ENCODE measurements at places on chromosomes 16 and 17.
A peak's percentile ranks its signal among the peaks of the same experiment; 100 is the strongest.

DNA sequence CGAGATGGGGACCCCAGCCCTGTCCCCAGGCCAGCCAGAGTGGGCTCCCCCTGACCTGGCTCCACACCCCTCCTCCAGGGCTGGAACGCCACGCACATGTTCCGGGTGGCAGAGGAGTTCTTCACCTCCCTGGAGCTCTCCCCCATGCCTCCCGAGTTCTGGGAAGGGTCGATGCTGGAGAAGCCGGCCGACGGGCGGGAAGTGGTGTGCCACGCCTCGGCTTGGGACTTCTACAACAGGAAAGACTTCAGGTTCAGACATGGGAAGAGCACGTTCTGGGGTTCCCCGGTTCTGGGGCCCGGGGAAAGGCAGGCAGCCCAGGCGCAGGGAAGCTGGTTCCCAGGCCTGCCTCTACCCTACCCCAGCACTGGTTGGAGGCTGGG, 4.6 kb downstream of the ACE start:
- DNase-seq: no peak

DNA sequence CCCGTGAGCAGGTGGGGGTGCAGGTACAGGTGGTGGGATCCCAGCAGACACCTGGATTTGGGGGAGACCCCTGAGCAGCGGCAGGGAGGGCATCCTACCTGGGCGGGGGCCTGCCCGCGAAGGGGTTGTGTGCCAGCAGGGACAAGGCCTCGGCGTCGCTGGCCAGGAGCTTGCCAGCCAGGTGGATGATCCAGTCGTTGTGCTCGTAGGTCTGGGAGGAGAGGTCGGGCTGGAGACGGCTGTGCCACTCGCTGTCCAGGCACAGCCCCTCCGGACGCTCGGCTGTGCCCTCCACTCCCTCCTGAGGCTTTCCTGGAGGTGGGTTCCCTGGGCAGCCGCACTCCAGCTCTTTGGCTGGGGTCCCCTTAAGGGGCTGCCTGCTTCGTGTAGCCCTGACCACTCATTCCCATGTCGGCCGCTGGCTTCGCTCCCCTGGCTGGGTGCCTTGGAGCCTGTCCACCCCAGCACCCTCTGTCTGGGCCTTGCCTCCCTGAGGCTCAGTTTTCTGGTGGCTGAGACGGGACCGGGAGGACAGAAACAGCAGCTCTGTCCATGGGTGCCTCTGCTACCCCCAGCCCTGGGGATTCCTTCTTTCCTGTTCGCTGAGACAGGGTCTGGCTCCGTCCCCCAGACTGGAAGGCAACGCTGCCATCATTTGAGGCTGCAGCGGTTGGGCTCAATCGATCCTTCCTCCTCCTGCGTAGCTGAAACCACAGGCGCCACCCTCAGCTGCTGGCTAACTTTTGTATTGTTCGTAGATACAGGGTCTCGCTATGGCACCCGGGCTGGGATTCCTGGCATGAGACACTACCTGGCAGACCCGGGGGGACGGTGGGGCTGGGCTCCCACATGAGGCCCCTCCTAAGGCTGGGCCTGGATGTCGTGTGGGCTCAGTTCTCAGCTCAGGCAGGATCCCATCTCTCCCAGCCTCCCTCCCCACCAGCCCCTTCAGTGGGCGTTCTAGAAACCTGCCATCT, 68.6 kb upstream of the GNG13 start:
- DNase-seq: no peak

DNA sequence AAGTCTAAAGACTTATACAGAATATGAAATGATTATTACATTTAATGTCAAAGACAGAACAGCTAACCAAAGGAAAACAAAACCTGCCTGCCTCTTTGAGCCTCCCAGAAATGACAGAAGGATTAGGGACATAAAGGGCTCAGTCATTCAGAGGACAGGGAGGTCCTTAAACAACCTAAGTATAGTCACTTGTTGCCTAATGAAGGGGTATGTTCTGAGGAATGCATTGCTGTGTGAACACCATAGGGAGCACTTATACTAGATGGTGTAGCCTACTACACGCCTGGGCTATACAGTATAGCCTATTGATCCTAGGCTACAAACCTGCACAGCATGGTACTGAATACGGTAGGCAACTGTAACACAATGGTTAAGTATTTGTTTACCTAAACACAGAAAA, 106.4 kb downstream of the PARN start:
- no peak for DNase-seq

- no peak for DNase-seq
These were observed 166.3 kb upstream of the FOXF1 start for GRCh38 chr16:86343796-86344585.

GRCh38 chr16:30470632-30470995, 1.9 kb upstream of the ITGAL start:
- DNase-seq: no peak

- DNase-seq: no peak
These were observed 28.6 kb upstream of the PAFAH1B1 start for GRCh38 chr17:2564877-2565276.

- no peak for DNase-seq
These were observed 46.4 kb downstream of the MYH11 start for GRCh38 chr16:15810411-15810810.

DNA sequence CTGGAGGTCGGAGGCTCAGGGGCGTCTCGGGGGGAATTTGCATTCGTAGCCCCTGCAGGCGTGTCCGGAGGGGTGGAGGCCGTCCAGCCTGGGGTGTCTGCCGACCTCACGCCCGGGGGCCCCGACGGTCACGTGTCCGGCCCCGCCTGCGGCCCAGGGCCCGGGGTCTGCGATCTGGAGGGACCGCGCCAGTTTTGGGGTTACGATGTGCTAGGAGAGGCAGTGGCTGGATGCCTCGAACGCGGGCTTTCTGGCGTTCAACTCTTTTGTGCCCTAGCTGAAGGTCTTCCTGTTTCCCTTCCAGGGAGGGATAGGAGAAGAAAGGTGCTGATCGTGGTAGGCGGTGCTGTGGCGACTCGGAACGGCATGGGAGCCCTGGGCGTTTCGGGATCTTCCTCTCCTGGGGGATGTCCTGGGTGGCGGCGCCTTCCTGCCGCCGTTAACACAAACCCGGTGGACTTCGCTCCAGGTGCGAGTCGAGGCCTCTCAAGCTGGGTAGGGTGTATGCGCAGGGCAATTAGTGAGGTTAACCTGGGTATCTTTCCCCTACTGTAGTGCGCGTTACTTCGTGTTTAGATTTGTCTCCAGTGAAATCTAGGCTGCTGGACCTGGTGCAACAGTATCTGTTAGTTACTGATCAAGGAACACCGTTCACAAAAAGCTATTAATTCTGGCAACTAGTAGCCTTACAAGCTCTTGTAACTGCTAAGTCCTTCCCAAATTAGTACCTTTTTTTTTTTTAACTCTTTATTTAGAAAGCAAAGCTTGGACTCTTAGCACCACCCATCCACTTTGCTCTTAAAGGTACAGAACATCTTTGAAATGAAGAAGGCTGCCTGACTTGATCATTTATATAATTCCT, 1.3 kb downstream of the AKAP1 start:
- no peak for DNase-seq

DNA sequence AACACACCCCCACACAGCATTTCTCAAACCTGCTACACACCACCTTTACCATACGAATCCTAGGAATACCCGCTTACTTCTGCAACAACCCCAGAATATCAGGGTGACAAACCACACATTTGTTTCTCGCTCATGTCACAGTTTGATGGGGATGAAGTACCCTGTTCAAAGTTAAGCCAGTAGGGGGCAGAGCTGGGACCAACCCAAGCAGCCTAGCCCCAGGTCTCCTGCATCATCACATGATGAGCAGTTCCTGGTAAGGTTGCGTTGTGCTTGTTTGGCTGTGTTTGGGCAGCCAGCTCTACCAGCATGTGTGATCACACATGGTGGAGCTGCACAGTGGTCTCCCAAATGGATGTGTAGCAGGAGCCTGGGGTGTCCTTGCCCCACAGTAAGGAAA, 103.6 kb upstream of the C16orf82 start:
- no peak for DNase-seq

DNA sequence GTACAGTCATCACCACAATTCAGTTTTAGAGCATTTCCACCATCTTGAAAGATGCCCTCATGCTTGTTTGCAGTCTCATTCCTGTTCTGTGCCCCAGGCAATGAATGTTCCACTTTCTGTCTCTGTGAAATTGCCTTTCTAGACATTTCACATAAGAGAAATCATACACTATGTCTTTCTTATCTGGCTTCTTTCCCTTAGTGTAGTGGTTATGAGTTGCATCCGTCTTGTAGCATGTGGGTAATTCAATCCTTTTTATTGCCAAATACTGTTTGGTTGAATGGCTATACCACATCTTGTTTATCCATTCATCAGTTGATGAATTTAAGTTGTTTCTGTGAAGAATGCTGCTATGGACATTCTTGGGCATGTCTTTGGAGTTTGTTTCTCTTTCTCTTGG, 132.5 kb upstream of the PLCG2 start:
- DNase-seq: no peak

- no peak for DNase-seq
These were observed 611 bp downstream of the BANP start for GRCh38 chr16:87951552-87952538.

DNA sequence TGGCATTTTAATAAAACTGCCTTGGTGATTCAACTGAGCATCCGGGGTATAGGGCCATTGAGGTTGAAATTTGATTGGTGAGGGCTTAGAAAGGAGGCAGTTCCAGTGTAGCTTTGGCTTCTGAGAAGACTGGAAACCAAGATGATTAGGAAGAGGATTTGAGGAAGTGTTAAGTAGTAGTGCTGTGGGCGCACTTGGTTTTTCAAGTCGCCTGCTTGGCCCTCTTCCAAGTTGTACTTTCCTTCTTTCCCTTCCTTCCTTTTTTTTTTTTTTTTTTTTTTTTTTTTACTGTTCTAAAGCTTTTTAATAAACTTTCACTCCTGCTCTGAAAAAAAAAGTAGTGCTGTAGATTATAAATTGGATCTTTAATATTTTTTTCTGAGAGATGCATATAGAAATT, 320.5 kb downstream of the UTP18 start:
- DNase-seq: no peak

DNA sequence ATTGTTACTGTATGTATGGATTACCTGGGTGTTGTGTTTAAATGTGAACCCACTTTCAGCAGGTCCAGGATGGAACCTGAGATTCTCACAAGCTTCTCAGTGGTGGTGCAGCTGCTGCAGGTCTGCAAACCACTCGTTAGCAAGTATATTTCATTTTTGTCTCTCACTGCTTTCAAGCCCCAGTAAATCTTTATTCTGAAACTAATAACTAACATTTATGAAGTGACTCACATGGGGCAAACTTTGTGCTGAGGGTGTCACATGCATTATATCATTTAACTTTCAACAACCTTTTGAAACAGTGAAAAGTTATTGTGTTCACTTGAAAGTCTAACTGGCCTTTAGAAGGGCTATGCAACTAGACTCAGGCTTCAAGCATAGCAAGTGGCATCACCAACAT, 98.9 kb upstream of the DYNLRB2 start:
- DNase-seq: no peak

DNA sequence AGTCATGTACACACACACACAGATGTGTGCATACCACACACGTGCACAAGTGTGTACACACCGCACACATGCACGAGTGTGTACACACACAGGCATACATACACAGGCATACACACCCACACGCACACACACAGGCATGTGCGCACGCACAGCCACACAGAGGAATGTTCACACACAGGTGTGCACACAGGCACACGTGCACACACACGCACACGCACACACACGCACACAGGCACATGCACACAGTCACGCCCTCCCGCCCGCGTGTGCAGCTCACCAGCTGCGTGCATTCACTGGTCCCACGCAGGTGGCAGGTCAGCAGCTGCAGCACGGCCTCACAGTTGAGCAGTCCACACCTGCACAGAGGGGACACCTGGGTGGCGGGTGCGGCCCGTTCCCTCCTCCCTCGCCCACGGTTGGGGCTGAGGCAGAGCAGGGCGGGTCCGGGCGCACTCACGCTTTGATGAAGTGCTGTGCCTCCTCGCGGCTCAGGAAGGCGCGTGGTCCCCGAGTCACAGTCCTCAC, 7.7 kb downstream of the TEPSIN start:
- DNase-seq: no peak

GRCh38 chr17:59840329-59841090, 52.2 kb downstream of the TUBD1 start:
- peak; percentile 48 for DNase-seq

DNA sequence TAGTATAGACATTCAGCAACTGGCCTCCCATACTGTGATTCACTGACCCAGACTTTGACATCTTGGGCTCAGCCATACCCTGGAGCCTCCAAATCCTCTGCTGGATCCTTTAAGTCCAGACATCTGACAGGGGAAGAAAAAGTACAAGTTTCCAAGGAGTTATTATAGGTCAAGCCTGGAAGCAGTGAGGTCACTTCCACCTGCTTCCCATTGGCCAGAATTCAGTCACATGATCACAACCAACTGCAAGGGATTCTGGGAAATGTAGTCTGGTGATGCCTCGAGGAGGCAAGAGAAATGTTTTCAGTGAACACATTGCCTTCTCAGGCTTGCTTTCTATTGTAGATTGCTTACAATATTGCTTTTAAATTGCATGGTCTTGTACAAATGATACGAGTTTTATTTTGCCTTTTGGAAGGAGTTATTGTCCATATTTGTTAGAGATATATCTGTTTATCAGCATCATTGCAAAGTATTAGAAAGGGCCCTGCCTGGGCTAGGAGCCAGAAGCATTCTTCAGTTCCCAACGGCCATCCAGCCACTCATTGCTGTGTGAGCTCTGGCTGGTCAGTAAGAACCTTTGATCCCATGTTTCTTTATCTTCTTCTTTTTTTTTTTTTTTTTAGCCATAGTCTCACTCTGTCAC, 696.9 kb downstream of the WWOX start:
- peak; percentile 75 for DNase-seq

GRCh38 chr16:47928008-47928407, 227.8 kb downstream of the ABCC12 start:
- no peak for DNase-seq

GRCh38 chr16:67873435-67874370, 851 bp downstream of the EDC4 start:
- DNase-seq: no peak

DNA sequence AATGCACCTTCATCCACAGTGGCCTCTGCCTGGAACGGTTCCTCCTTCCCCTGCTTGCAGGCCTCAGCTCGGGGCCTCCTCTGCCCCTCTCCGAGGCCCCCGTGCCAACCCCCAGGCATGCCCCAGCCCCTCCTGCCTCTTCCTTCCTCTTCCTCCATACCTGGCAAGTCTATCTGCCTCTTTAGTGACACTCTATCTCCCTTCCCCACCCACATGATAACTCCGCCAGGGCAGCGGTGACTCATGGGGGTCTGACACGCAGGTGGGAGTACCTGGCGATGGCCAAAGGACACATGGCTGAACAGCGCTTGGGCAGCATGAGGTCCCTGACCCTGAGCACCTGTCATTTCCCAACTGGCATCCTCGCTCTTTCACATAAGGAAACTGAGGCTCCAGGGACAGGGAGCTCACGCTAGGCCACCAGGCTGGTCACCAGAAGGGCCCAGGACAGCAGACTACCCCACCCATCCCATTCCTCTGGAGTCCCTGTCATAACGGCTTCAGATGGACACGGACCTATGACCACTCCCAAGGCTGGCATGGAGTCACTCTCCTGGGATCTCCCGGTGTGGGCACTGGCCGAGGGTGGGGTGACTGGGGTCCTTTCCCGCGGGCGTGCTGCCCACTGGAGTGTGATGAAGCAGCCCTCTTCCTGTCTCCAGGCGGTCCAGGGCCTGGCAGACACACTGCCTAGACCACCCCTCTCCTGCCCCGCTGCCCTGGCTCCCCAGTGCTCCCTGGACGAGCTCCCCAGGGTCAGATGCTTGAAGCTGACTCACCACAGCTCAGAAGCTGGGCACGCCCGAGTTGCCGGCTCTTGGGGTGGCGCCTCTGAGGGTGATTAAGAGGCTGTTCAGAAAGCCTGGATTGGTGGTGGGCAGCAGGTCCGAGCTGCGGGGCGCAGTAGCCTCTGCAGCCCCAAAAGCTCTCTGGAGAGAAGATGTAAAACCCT, 100.6 kb downstream of the ENGASE start:
- no peak for DNase-seq
